Large intestine (tissue), 12 donors: ENCODE measurements at places on chromosomes 6 and 20.

- H3K27ac ChIP-seq = no peak overlapping the region
- H3K4me1 ChIP-seq = peaks cover 5% of the 10 kb centered on the region
Measured at GRCh38 chr6:169859401-169859977, 108.1 kb downstream of the ERMARD start.

DNA sequence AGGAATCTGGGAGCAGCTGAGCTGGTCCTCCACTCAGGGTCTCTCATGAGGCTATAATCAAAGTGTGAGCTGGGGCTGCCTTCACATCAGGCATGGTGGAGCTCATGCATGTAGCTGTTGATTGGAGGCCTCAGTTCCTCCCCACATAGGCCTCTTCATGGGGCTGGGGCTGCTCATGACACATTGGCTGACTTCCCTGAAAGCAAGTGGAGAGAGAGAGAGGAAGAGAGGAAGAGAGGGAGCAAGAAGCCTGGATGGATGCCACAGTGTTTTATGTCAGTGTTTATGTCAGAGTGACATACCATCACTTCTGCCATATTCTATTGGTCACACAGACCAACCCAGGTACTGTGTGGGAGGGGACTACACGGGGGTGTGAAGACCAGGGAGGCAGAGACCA, 43.8 kb downstream of the EYA2 start:
- DNase-seq = no peak
- H3K27me3 ChIP-seq = peaks cover 4% of the 10 kb centered on the region
- no peak overlapping the region for H3K4me3 ChIP-seq
- H3K36me3 ChIP-seq = no peaks in the 10 kb centered on the region

GRCh38 chr20:8309634-8310033, 177.6 kb downstream of the PLCB1 start:
- no peaks in the 10 kb centered on the region for H3K36me3 ChIP-seq
- H3K27ac ChIP-seq = no peak overlapping the region
- H3K4me3 ChIP-seq = no peak overlapping the region
- no peaks in the 10 kb centered on the region for H3K27me3 ChIP-seq
- H3K4me1 ChIP-seq = no peaks in the 10 kb centered on the region

GRCh38 chr20:25079171-25079570, 2.8 kb downstream of the VSX1 start:
- no peak for DNase-seq
- no peaks in the 10 kb centered on the region for H3K4me1 ChIP-seq
- H3K27ac ChIP-seq = no peak overlapping the region
- H3K36me3 ChIP-seq = no peaks in the 10 kb centered on the region
- H3K27me3 ChIP-seq = peaks cover 82% of the 10 kb centered on the region
- H3K4me3 ChIP-seq = no peak overlapping the region

- no peak overlapping the region for H3K27ac ChIP-seq
- no peak overlapping the region for H3K4me3 ChIP-seq
- H3K36me3 ChIP-seq = no peaks in the 10 kb centered on the region
- no peaks in the 10 kb centered on the region for H3K4me1 ChIP-seq
- H3K27me3 ChIP-seq = peaks cover 5% of the 10 kb centered on the region
Measured at GRCh38 chr20:48049641-48050040, 264.4 kb upstream of the SULF2 start.

GRCh38 chr6:86412057-86412456, 525.3 kb upstream of the HTR1E start:
- DNase-seq = no peak
- no peaks in the 10 kb centered on the region for H3K4me1 ChIP-seq
- H3K4me3 ChIP-seq = no peak overlapping the region

GRCh38 chr6:40044196-40044595, 109.9 kb upstream of the MOCS1 start:
- no peak for DNase-seq
- H3K4me3 ChIP-seq = no peak overlapping the region
- no peaks in the 10 kb centered on the region for H3K4me1 ChIP-seq
- no peak overlapping the region for H3K27ac ChIP-seq

DNA sequence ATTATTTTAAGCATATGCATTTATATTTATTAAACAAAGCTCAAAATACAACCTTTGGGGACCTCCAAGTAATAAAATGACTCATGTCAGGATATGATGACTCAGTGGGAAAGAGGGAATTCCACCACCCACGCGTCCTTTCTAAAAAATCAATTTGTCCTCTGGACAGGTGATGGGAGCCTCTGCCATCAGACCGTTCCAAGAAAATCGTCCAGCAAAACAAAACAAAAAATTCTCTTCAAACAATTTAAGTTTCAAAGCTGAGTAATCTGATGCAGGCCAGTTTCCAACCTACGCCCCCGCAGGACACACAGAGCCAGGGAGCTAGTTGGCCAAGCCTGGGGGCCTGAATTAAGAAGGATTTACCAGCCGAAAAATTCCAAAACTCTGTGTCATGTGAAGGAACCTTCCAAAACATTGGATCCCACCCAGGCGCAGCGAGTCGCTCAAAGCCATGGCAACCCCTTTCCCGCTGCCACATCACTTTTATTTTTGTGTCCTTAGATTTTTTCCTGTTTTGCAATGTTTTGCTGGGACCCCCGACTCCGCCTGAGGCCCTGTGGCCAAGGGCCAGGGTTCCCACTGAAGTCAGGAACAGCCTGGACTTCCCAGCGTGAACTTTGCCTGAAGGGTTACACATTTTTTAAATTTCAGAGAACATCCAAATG, 95.3 kb downstream of the NFATC2 start:
- DNase-seq = no peak
- no peak overlapping the region for H3K4me3 ChIP-seq
- H3K4me1 ChIP-seq = peaks cover 7% of the 10 kb centered on the region
- no peaks in the 10 kb centered on the region for H3K27me3 ChIP-seq
- H3K27ac ChIP-seq = no peak overlapping the region

GRCh38 chr6:166529586-166529985, 56.9 kb downstream of the RAMACL start:
- H3K4me3 ChIP-seq = no peak overlapping the region
- no peak overlapping the region for H3K27ac ChIP-seq
- no peaks in the 10 kb centered on the region for H3K36me3 ChIP-seq
- H3K27me3 ChIP-seq = no peaks in the 10 kb centered on the region
- no peaks in the 10 kb centered on the region for H3K4me1 ChIP-seq

GRCh38 chr6:21856844-21857243, 263.3 kb downstream of the SOX4 start:
- H3K4me1 ChIP-seq = no peaks in the 10 kb centered on the region
- H3K27ac ChIP-seq = no peak overlapping the region
- no peaks in the 10 kb centered on the region for H3K36me3 ChIP-seq
- no peak for DNase-seq
- no peaks in the 10 kb centered on the region for H3K27me3 ChIP-seq
- H3K4me3 ChIP-seq = no peak overlapping the region

- DNase-seq = no peak
- no peak overlapping the region for H3K4me3 ChIP-seq
- no peaks in the 10 kb centered on the region for H3K4me1 ChIP-seq
- no peaks in the 10 kb centered on the region for H3K36me3 ChIP-seq
Measured at GRCh38 chr6:88263591-88263990, 97.4 kb upstream of the CNR1 start.

- H3K27ac ChIP-seq = no peak overlapping the region
- H3K4me1 ChIP-seq = peaks cover 5% of the 10 kb centered on the region
- no peak overlapping the region for H3K4me3 ChIP-seq
- no peak for DNase-seq
Measured at GRCh38 chr6:129567374-129567773, 142.6 kb downstream of the ARHGAP18 start.

DNA sequence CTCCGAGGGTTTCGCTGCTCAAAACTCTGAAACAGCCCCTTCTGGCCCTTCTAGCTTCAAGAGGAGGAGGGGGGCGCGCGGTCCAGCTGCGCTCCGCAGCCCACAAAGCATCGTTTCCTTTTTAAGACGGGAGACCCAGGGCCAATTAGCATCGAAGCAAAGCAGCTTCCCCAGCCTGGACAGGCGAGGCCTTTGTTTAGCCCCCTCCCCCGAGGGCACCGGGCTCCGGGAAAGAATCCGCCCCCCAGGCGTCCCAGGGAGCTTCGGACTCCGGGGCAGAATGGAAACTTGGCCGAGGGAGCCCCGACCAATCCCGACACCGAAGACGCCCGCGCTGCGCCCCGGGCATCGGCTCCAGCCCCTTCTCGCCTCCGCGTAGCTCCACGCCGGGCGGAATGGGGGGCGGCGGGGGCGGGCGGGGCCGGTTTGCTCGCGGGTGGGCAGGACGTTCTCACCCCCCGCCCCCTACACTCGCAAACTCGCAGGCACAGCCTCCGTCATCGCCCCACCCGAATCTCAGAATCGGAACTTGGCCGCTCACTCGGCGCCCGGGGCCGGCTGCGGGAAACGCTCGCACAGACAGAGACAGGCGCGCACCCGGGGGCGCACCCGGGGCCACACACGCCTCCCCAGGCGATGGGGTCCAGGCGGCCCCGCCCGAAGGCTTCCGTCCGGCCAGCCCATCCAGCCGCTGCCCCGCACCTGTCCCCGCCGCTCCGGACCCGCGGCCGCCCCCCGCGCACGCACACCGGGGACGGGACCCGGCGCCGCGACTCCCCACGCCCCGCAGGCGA, 628 bp downstream of the NKAIN4 start:
- peaks cover 12% of the 10 kb centered on the region for H3K4me1 ChIP-seq
- peak overlapping the region; percentile 16 for H3K4me3 ChIP-seq
- peaks cover 46% of the 10 kb centered on the region for H3K27me3 ChIP-seq
- no peaks in the 10 kb centered on the region for H3K36me3 ChIP-seq
- no peak overlapping the region for H3K27ac ChIP-seq

GRCh38 chr20:341682-342081, 5.2 kb upstream of the NRSN2 start:
- peaks cover 6% of the 10 kb centered on the region for H3K36me3 ChIP-seq
- H3K4me1 ChIP-seq = no peaks in the 10 kb centered on the region
- H3K27ac ChIP-seq = no peak overlapping the region
- H3K4me3 ChIP-seq = no peak overlapping the region
- H3K27me3 ChIP-seq = no peaks in the 10 kb centered on the region

DNA sequence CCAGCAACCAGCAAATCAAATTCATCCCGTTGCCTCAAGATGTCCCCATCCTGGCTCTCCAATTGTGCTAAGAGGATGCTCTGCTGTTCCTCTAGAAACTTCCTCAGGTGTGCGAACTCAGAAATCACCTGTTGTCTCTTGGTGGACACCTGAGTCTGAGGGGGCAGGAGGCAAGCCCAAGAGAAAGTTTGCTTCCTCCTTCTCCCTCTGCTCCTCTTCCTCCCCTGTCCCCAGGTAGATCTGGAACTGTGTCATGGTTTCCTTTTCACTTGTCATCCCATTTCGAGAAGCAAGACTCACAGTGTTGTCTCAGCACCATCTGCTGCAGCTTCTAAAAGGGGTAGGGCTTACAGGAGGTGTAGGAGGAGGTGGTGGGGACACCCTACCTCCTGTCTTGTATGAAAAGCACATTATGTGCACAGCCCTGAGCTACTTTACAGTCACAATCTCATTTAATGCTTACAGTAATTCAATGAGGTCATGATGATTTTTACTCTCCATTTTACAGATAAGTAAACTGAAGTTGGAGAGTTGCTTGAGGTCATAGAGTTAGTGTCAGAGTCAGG, 2.5 kb downstream of the TRIM10 start:
- H3K4me3 ChIP-seq = no peak overlapping the region
- H3K27me3 ChIP-seq = no peaks in the 10 kb centered on the region
- peaks cover 34% of the 10 kb centered on the region for H3K4me1 ChIP-seq
- H3K27ac ChIP-seq = no peak overlapping the region

- no peak overlapping the region for H3K4me3 ChIP-seq
- no peak overlapping the region for H3K27ac ChIP-seq
- no peak for DNase-seq
- H3K4me1 ChIP-seq = no peaks in the 10 kb centered on the region
- no peaks in the 10 kb centered on the region for H3K27me3 ChIP-seq
- no peaks in the 10 kb centered on the region for H3K36me3 ChIP-seq
Measured at GRCh38 chr6:40977695-40978094, 61.3 kb downstream of the UNC5CL start.

- H3K4me3 ChIP-seq = no peak overlapping the region
- no peaks in the 10 kb centered on the region for H3K36me3 ChIP-seq
- no peaks in the 10 kb centered on the region for H3K4me1 ChIP-seq
- DNase-seq = no peak
- H3K27ac ChIP-seq = no peak overlapping the region
- peaks cover 54% of the 10 kb centered on the region for H3K27me3 ChIP-seq
Measured at GRCh38 chr20:2688041-2688591, 4.5 kb upstream of the EBF4 start.

- H3K4me1 ChIP-seq = no peaks in the 10 kb centered on the region
- no peaks in the 10 kb centered on the region for H3K27me3 ChIP-seq
- H3K4me3 ChIP-seq = no peak overlapping the region
- H3K36me3 ChIP-seq = no peaks in the 10 kb centered on the region
- no peak overlapping the region for H3K27ac ChIP-seq
Measured at GRCh38 chr6:6256886-6257285, 63.6 kb downstream of the F13A1 start.

- no peak overlapping the region for H3K4me3 ChIP-seq
- no peaks in the 10 kb centered on the region for H3K27me3 ChIP-seq
- H3K36me3 ChIP-seq = no peaks in the 10 kb centered on the region
- no peak for DNase-seq
Measured at GRCh38 chr20:44174996-44175765, 11.8 kb downstream of the JPH2 start.
